ENCODE measurements at places on chromosomes 13 and 19.

DNA sequence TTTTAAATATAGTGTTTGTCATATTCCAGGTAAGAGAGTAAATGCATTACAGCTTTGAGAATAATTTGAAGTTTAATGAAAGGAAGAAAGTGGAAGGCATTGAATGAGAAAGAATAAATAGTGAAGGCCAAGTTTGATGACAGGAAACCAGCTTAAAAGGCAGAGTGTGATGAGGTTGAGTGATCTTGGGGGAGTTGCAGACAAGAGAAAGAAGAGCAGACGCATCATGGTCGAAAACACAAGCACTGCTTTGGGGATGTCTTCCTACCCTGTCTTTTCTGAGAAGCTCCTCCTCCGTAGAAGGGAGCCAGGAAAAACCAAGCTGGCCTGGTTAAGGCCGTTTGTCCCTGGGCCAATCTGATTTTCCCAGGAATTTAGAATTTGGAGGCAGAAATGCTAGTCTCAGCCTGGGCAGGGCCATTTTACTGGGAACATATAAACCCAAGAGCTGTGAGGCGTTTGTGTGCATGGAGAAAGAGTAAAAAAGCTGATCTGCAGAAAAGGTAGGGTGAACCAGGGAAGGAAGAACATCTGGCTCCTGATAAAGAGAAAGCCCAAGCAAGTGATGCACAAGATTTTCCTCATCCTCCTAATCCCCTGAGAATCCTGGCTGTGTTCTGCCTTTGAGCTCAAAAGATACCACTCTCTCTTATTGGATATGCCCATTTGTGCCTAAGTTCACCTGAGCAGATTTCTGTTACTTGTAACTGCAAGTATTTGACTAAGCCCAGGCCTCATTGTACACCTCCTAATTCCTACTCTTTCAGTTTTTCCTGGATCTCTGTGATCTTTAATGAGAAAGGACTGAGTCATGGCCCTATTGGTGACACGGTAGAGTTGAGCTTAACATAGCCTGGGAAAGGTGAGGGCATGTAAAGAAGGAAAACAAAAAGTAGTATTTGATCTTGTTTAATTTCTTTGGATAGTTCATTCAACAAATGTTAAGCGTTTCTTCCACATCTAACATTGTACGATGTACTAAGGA lies 80.0 kb downstream of the WDFY2 start:
- DNase-seq, result no peak

DNA sequence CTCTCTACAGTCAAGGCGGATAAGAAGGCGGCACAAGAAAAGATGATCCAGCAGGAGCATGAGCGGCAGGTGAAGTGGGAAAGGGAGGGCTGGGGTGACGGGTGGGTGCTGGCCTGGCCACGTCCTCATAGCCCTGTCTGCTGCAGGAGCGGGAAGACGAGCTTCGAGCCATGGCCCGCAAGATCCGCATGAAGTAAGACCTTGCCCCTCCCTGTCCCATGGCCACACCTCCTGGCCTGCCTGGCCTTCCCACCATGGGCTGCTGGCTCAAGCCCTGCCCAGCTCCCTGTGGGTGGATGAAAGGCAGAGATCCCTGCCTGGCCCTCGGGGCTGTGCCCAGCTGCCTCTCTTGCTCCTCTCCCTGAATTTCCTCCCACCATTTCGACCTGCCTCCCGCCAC lies 7.2 kb downstream of the ZNF296 start:
- DNase-seq, result no peak

DNA sequence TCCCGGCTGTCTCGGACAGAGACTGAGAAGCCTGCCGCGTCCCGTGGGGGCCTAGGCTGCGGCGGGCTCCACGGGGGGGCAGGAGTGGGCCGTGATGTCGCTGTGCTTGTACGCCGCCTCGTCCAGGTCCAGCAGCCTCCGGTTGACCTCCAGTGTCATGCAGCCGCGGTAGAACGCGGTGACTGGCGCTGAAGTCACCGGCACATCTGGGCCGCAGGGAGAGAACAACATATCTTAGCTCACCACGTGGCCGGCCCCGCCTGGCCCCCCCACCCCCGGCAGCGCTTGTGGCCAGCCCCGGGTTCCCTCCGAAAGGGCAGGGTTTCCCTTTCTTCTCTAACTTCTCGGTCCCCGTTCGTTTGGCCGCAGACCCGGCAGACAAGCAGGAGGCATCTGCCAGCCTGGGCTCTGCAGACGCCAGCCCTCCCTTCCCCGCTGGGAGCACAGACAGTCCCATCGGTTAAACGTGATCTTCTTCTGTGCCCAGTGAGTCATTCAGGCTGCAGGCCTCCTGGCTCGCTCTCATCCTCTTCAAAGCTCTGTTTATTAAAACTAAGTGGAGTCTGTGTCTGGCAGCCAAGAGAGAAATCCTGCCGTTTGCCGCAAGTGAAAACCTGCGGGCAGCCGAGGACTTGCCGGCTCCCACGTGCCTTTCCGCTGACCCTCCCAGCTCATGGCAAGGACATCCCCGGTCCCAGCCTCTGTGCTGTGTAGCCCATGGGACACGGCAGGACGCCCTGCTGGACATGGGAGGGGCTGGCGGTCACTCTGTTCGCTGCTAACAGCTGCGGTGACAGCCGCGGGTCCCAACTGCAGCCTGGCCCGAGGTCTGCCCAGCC lies 42.8 kb downstream of the GAS6 start:
- no peak for DNase-seq

- no peak for DNase-seq
Observed at GRCh38 chr13:49241296-49241695, 6.4 kb upstream of the CDADC1 start.

DNA sequence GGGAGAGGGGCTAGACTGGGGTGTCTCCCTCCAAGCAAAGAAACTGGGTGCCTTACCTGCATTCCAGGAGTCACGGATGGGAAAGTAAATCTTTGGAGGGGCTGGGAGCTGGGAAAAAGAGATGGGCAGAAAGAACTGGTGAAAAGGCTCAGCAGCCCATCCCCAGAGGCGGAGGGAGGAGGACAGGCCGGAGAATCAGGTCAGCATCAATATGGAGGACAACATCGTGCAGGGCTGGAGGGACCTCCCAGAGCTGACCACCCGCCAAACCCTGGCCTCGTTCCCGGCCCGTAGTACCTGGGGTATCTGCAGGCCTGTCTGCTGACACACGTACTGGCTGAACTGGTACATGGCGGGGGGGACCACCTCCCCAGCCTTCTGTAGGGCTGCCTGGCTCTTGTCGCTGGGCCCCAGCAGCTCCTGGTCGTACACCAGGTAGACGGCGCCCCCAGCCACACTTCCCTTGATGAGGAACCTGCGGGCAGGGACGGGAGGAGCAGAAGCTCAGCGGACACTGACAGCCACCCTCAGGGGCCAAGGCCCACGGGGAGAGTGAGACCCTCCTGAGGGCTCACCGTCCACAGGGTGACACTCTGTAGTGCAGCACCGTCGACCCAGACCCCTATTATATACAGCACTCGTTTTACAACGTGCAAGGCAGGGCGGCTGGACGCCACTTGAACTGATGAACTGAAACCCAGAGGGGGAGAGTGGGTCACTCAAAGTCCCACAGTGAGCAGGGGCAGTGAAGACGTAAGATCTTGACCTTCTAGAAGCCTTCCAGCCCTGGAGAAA lies 830 bp downstream of the MICOS13 start:
- DNase-seq, result no peak

DNA sequence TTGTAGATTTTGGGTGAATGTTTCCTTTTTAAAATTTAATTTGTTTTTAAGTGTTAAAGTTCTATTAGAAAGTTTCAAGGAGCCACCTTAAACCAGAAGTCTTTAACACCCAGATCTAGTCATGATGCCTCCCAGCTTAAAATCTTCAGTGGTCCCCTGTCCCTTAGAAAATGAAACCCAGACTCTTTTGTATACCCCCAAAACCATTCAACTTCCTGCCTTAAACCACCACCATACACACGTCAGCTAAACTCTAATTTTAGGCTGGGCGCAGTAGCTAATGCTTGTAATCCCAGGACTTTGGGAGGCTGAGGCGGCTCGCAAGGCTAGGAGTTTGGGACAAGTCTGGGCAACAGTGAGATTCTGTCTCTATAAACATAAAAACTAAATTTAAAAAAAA lies 37.9 kb downstream of the N4BP2L1 start:
- DNase-seq, result no peak

GRCh38 chr19:41437944-41438574 lies 1.7 kb downstream of the DMAC2 start:
- DNase-seq, result no peak

DNA sequence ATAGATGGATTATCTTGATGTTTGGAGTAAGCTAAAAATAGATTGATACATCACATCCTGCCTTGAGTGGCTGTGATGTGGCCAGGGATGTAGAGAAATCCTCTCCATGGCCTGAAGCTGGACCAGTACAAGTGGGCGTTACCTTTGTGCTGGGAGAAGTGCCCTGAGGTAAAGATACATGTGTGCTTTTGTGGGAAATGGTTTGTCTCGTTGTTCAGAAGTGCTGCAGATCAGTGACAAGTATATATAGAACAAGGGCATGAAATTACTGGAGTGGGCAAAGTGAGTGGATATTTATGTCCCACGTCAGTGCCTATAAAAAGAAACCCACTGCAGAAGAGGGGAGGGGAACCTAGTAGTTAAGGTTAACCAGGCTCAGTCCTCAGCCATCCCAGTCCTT lies 12.2 kb upstream of the ZNF304 start:
- DNase-seq, result no peak

GRCh38 chr13:29847501-29847983 lies 2.9 kb downstream of the UBL3 start:
- no peak for DNase-seq

- no peak for DNase-seq
Observed at GRCh38 chr13:113978741-113979481, 5.0 kb upstream of the C13orf46 start.

- DNase-seq, result no peak
Observed at GRCh38 chr19:35992907-35993765, 1.9 kb upstream of the SDHAF1 start.

- DNase-seq, result no peak
Observed at GRCh38 chr19:3959766-3960131, 11.2 kb downstream of the DAPK3 start.

DNA sequence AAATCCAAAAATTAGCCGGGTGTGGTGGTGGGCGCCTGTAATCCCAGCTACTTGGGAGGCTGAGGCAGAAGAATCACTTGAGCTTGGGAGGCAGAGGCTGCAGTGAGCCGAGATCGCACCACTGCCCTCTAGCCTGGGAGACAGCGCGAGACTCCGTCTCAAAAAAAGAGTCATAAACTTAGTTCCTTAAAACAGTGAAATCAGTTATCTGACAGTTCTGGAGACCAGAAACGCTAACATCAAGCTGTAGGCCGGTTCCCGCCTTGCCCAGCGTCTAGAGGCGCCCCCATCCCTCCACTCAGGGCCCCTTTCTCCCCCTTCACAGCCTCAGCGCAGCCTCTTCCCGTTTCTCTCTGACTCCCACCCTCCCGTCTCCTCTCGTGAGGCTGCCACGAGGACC lies 11.9 kb downstream of the ADAT3 start:
- DNase-seq, result no peak

- DNase-seq, result no peak
Observed at GRCh38 chr13:42047561-42048341, 697 bp upstream of the DGKH start.

DNA sequence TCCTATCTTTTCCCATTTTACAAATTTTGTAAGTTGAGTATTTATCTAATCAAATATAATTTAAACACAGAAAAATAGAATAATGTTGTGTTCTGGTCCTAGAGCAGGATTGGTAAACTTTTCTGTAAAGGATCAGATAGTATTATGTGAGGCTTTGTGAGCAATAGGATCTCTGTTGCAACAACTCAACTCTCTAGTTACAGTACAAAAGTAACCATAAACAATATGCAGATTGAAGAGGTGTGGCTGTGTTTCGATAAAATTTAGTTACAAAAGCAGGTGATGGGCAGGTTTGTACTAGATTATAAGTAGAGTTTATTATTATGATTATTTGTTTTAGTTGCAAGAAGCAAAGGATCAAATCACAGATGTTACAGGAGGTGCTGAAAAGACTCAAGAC lies 15.2 kb upstream of the C1QTNF9B start:
- no peak for DNase-seq

- no peak for DNase-seq
Observed at GRCh38 chr13:25181597-25181996, 9.5 kb upstream of the AMER2 start.

DNA sequence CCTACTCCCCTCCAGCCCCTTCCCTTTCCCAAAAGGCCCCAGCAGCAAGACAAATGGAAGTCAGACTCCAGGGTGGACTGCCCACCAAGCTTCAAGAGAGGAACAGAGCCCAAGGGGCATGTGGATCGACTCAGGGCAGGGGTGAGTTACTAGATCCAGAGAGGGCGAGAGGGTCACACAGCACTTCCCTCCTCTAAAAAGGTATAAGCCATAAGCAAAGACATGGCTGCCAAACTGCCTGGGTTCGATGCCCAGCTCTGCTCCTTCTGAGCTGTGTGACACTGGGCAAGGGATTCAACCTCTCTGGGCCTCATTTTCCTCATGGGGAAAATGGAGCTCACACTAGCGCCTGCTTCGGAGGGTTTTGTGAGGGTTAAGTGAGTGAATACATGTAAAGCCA lies 3.8 kb downstream of the PPP1R14A start:
- DNase-seq, result no peak

DNA sequence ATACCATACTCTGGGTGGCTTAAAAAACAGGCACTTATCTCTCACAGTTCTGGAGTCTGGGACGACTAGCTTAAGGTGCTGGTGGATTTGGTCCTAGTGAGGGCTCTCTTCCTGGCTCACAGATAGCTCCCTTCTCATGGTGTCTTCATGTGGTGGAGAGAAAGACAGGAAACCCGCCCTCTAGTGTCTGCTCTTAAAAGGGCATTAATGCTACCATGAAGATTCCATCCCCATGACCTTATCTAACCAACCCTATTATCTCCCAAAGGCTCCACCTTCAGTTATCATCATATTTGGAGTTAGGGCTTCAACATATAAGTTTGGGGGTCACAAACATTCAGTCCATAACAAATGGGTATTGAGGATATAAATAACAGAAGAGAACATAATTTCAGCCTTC lies 139.4 kb downstream of the HS6ST3 start:
- no peak for DNase-seq

DNA sequence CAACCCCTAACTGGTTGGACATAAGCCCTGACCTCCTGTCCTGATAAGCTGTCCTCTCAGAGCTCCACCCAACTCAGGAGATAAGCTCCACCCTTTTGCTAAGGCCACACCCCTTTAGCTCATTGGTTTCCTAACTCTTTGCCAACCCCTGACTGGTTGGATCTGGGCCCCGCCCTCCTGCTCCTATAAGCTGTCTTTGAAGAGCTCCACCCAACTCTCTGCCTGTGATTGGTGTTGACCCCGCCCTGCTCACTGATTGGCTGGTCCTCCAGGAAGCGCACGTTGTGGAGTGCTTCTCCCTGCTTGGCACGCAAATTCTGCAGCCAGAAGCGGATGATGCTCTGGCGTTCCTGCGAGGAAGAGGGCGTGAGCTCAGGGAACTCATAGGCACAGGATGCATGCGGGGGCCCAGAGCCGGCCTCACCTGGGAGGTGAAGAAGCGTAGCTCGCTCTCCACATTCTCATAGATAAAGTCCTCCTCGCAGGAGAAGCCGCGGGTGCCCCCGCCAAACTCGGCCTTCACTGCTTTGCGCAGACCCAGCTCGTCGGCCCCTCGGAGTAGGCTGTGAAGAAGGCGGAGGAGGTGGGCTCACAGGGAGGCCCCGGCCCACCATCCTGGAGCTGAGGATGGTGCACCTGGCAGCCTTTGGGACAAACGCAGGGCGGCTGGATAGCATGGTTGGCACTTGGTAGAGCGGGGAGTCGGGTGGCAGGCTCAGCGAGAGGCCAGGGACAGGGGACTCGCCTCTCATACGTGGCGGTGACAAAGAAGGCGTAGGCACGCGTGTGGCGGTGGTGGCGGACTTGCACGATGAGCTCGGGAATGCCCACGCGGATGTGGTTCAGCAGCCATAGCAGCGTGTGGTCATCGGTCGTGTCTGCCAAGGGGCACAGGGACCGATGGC lies 1.7 kb downstream of the ANO8 start:
- DNase-seq, result peak; percentile 64

GRCh38 chr13:31209841-31210210 lies 10.1 kb downstream of the B3GLCT start:
- no peak for DNase-seq
